ENCODE measurements at places on chromosomes 2 and 18.

DNA sequence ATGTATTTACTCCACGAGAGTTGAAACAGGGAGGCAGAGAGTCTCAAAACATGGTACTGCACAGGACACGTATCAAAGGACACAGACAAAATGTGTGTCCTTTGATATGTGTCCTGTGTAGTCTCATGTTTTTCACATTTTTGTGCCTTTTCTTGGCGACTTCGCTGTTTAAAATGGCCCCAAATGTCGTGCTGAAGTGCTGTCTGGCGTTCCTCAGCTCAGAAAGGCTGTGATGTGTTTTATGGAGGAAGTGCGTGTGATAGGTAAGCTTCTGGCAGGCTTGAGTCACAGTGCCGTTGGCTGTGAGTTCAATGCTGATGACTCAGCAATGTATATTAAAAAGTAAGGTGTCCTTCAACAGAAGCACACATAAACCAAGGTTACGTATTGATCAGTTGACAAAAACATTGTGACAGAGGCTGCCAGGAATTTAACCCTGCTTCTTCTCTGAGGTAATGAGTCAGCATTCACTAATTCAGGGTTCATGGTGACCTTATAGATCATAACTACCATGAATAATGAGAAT is 78.2 kb downstream of the DYSF start:
- no peak for DNase-seq

- no peak for DNase-seq
These were observed 15.8 kb upstream of the ATOH8 start for GRCh38 chr2:85737961-85738360.

DNA sequence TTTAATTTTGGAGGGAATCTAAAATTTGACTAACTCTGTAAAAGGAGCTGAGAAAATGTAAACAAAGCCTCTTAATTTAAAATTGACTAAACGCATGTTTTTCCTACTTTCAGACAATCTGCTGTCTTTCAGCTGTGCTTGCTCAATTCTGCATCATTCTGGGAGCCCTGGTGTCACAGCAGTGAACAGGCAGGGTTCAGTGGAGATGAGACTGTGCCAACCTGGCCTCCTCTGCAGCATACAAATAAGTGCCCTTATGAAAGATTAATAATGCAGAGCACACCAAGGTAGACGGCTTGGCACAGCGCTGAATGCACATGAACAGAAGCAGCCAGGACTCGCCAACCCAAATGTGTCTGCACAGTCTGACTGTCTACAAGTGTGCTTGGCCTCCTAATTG is 222.0 kb upstream of the CHAC2 start:
- DNase-seq: peak; percentile 18

GRCh38 chr2:152376385-152376784 is 41.4 kb downstream of the FMNL2 start:
- DNase-seq: no peak

- no peak for DNase-seq
These were observed 25.5 kb downstream of the LNPK start for GRCh38 chr2:175976391-175977157.

GRCh38 chr2:223626716-223627115 is 24.6 kb upstream of the SCG2 start:
- no peak for DNase-seq

Measured in NCI-H345 (cell line).